Caki2 (cell line): ENCODE measurements at places on chromosomes 5 and 9.

DNA sequence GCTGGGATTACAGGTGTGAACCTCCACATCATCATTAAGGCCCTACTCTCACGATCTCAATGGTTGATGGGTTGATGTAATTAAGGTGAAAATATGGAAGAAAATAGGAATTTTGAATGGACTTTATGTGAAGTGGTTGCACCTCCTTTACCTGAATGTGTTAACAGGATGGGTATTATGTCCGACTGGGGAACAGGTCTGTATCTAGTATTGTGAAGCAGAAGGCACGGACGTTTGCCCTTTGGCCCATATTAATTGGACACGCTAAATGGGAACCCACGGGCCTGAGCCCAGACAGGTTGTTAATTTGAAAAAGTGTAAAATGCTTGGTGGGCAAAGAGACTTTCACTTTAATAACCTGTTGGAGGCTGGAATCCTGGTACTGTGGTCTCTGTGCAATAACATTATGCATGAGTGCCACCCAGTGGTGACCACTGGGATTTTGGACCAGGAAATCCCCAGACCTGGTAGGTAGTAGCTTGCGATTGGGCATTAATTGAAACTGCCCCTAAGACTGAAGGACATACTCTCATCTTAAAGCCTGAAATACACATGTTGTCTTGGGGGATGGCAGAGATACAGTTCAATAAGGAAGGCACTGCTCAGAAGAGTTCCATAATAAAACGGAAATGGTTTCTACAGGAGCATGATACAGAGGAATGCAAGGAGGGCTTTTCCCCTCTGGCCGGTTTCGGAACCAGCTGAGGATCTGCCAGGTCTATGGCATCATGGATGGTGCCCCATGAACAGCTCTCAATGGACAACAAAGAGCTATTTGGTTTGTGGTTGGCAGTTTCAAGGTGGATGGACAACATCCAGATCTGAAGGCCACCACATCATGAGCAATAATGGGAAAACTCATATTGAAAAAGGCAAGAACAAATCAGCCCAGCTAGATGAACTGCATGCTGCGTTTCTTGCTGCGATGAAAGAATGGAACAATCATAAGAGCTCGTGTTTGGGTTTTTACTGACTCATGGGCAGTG lies 26.2 kb upstream of the BICD2 start:
- peak; percentile 50 for DNase-seq

DNA sequence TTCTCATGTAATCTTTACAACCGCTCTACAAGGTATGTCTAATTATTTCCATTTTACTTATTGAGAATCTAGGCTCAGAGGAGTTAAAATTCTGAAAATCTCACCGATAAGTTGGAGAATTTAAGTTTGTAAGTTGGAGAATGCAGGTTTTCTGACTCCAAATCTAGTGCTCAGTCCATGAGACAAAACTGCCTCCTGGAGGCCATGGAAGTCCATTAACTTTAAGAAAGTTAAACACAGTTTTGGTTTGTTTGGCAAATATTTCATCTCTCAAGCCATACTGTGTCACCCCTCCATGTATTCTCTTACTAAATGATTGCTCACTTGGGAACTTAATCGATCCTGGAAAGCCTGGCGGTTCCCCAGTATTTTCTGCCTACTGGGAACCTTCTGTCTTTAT lies 52.6 kb downstream of the INIP start:
- no peak for DNase-seq

DNA sequence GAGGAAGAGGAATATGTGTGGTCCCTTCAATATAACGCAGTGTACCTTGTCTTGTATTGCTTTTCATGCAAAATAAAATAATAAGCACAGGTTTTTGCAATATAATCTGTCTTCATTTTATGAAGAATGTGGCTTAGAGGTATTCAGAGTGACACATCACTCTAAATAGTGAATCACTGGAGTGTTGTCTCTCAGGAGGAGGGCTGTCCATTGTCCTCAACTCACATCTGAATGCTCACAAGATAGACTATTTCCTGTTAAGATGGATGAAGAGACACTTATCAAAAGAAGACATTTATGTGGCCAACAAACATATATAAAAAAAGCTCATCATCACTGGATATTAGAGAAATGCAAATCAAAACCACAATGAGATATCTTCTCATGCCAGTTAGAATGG lies 1147.5 kb upstream of the C9orf72 start:
- no peak for DNase-seq

GRCh38 chr9:117114768-117115167 lies 300.1 kb downstream of the ASTN2 start:
- no peak for DNase-seq

GRCh38 chr5:151534350-151534749 lies 56.8 kb downstream of the FAT2 start:
- no peak for DNase-seq

GRCh38 chr5:171162596-171162995 lies 146.5 kb upstream of the TLX3 start:
- no peak for DNase-seq

- no peak for DNase-seq
Observed at GRCh38 chr9:38445154-38446043, 21.1 kb upstream of the IGFBPL1 start.

- DNase-seq = no peak
Observed at GRCh38 chr9:2132484-2133082, 117.4 kb downstream of the SMARCA2 start.

GRCh38 chr9:122551371-122551770 lies 1.5 kb upstream of the OR1N2 start:
- no peak for DNase-seq

- DNase-seq = no peak
Observed at GRCh38 chr5:174320051-174320450, 274.5 kb downstream of the NSG2 start.

DNA sequence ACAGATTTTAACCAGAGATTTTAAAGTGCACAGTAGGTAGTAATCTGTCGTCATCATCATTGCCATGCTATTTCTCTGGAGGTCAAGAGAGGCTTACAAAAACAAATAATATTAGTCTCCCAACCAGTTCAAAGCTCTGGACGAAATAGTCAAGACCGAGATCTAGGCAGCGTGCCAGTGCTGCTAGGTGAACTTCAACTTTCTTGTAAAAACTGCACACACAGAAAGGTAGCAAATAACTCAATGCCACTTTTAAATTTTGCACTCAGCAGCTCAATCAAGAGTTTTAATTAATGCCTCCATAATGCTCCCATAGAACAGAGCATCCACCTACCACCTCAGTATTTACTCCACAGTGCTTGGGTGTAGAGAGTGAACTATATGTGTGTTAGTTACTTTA lies 656.8 kb downstream of the IRX1 start:
- no peak for DNase-seq

DNA sequence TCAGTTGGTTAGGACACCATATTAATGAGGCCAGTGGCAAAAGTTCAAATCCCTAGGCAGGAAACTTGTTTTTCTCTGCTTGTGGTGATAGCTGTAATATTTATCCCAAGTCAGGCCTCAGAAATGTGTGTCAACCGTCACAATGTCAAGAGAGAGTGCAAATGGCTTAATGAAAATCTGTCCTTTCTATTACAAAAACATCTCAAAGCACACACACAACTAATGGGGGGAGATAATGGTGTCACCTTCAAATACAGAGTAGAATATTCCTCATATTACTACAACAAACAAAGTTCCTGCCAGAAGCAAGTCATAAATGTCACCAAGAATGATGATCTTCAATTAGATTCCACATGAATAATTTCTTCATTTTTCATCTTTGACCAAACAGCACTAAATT lies 127.2 kb upstream of the MARCHF11 start:
- peak; percentile 5 for DNase-seq

- no peak for DNase-seq
Observed at GRCh38 chr5:6176102-6176693, 202.1 kb downstream of the MED10 start.

- DNase-seq = peak; percentile 29
Observed at GRCh38 chr9:31140316-31140715, 1244.1 kb upstream of the ACO1 start.

- peak; percentile 30 for DNase-seq
Observed at GRCh38 chr9:8857926-8858595, 1058.5 kb upstream of the DMAC1 start.

DNA sequence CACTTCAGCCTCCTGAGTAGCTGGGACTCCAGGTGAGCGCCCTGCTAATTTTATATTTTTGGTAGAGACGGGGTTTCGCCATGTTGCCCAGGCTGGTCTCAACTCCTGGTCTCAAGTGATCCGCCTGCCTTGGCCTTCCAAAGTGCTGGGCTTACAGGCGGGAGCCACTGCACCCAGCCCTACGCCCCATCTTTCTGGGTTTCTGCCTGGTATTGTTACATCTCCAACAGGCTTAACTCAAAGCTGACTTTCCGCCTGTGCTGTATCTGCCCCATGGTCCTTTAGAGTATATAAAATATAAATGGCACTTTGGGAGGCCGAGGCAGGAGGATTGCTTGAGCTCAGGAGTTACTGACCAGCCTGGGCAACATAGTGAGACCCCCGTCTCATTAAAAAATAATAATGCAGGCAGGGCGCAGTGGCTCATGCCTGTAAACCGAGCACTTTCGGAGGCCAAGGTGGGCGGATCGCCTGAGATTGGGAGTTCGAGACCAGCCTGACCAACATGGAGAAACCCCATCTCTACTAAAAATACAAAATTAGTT lies 36.5 kb upstream of the GLDC start:
- DNase-seq = no peak

- DNase-seq = no peak
Observed at GRCh38 chr9:6758248-6758497, 400 bp downstream of the KDM4C start.

DNA sequence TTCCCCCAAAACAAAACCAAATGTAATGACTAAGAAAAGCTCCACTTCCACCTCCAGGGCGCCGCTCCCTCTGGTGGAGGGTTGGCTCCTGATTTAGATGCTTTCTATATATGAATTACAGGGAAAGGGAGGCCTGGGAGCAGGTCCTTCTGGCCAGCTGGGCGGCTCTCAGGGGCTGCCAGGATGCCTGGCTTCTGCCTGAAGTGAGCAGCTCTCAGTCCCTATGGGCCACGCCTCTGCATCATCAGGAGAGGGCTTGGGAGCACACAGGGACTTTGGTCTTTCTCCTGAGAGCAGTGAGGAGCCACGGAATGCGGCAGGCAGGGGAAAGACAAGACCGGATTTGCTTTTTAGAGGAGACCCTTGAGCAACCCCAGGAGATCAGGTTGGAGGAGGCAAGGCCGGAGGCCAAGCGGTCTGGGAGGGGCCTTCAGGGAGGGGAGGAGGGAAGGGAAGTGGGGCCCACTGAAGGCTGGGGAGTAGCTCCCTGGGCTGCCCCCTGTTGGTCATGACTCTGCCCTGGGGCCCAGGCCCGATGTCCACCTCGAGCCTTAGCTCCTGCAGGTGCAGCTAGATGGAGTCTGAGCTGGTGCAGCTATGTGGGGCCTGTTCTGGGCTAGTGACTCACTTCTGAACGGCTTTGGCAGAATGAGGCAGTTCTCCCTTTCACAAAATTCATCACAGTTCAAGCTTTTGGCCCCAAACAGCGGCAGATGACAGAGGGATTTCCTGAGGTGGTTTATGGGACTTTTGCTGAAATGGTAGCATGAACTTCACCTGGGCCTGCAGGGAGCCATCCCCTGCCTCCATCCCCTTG lies 11.3 kb upstream of the GRHPR start:
- DNase-seq = no peak

DNA sequence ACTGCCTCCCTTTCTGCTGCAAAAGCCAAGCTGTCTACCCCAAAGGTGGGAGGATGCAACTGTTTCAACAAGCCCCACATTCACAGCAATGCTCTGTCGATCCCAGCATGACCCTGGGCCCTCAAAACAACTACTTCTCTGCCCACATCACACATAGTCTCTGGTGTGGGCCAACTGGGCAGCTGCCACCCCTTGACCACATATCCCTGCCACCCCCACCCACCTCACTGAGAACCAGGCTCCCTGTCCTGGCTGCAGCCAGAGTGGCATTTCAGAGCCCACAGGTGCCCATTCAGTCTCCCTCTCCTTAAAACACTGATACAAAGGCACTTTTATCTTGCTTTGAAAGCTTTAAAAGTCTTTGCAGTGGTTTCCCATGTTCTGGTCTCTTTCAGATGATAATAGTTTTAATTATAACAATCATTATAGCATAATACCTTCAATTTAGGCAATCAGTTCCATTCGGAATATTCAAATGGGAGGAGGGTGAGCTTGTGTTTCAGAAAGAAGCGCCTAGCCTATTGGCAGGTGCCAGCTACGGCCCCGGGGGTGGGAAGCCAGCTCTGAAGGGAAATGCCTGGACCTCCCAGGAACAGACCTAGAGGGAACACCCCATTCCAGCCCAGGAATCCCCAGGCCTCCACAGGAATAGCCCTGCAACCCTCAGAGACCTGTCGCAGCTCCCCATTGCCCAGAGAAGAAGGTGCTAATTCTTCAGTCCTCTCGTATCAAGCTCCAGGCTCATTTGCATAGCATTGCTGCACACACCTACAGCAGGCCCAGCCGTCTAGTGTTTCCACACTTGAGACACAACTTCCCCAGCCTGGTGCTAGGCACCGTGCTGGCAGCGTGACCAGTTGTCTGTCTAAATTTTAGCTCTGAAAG lies 90.8 kb downstream of the C5orf15 start:
- DNase-seq = no peak

GRCh38 chr5:134547579-134547978 lies 22.1 kb downstream of the JADE2 start:
- DNase-seq = no peak

DNA sequence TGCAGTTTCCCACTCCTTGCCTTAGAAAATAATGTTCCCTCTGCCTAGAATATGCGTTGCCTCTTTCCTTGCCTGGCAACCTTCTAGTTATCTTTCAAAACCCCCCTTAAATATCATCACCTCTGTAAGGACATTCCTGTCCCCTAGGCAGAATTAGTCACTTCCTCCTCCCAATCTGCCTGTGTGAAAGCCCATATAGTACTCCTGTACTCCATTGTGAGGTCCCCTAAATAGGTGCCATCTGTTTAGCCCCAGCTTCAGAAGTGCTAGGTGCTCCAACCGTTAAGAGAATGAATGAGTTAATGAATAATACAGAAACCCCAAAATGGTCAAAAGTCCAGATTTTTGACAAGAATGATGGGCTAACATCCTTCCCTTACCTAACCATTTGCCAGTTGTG lies 181.4 kb downstream of the GDNF start:
- DNase-seq = no peak

DNA sequence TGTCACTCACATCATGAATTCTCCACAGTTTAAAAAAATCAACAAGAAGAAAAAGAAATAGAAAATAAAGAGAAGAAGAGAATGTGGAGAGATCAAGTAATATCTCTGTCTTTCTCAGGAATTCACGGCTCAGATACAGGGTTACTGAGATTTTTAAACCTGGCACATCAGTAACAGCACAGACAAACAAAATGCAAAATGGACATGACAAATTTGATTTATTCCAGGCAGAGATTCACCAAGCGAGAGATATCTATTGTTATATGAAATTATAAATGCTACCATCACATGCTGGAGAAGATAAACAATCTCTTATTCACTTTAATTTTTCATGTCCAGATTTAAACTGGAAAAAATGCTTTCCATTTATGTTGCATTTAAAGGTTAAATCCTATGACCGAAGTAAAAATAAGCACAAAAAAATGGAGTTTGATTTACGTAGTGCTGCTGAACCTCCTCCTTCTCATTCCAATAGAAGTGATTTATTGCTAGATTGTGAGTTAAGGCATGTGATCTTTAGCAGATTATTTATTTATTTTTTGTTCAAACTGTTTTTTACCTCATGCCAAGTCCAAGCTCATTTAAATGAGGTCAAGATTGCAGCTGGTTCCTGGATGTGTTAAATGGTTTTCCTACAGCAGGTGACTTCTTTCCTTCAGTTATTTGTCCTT lies 926.4 kb downstream of the MAT2B start:
- DNase-seq = no peak
